ENCODE measurements at places on chromosomes 13 and 19. TPM values are rescaled to one million over a fixed set of nuclear protein-coding genes. Genes with fewer than 3 reads are reported as not detected.

The CYSLTR2 gene
- 1.3 TPM for total RNA-seq

The SIGLEC12 gene
- not detected for total RNA-seq

The UNC13A gene
- 11.2 TPM for total RNA-seq

The KLK3 gene
- not detected for total RNA-seq

The APLP1 gene
- 205 TPM for total RNA-seq

The KMT2B gene
- 8.2 TPM for total RNA-seq

The IQCN gene
- 4.4 TPM for total RNA-seq

GRCh38 chr13:49610176-49610575 lies 18.1 kb upstream of the ARL11 start:
- H3K4me1 ChIP-seq = peaks cover 4% of the 10 kb centered on the region
- H3K27me3 ChIP-seq = no peaks in the 10 kb centered on the region
- peak; percentile 30 for DNase-seq
- H3K36me3 ChIP-seq = no peaks in the 10 kb centered on the region
- no peak overlapping the region for H3K27ac ChIP-seq

DNA sequence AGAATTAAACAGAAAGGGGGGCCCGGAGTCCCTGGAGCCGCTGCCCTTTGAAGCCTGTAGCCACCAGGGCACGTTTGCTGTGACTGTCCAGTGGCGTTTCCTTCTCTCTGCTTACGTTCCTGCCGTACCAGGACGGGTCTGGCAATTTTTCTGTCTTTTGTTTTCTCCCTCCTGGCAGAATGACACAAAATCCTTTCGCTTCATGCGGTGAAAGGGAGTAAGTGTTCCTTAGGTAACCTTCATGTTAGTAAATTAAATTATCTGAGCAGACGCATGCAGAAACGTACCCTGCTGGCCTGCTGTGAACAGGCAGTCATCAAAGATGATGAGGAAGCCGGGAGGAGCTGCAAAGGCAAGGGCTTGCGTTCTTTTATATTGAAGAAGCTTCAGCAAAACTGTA lies 299.3 kb upstream of the ARGLU1 start:
- no peak overlapping the region for H3K27ac ChIP-seq
- peaks cover 3% of the 10 kb centered on the region for H3K4me1 ChIP-seq
- H3K4me3 ChIP-seq = peak overlapping the region; percentile 1
- H3K27me3 ChIP-seq = no peaks in the 10 kb centered on the region
- peak; percentile 87 for DNase-seq

- H3K27ac ChIP-seq = no peak overlapping the region
- H3K36me3 ChIP-seq = peaks cover 53% of the 10 kb centered on the region
- peaks cover 73% of the 10 kb centered on the region for H3K4me1 ChIP-seq
- DNase-seq = no peak
- H3K27me3 ChIP-seq = no peaks in the 10 kb centered on the region
- no peak overlapping the region for H3K4me3 ChIP-seq
These were observed 61.4 kb downstream of the KDM4B start for GRCh38 chr19:5030136-5030820.

GRCh38 chr13:71632206-71632605 lies 234.8 kb downstream of the DACH1 start:
- no peaks in the 10 kb centered on the region for H3K27me3 ChIP-seq
- no peak for DNase-seq
- no peaks in the 10 kb centered on the region for H3K36me3 ChIP-seq
- H3K4me1 ChIP-seq = no peaks in the 10 kb centered on the region
- no peak overlapping the region for H3K27ac ChIP-seq
- no peak overlapping the region for H3K4me3 ChIP-seq

- peak overlapping the region; percentile 18 for H3K4me3 ChIP-seq
- peaks cover 53% of the 10 kb centered on the region for H3K4me1 ChIP-seq
- no peaks in the 10 kb centered on the region for H3K36me3 ChIP-seq
- peaks cover 58% of the 10 kb centered on the region for H3K27me3 ChIP-seq
- H3K27ac ChIP-seq = no peak overlapping the region
These were observed 2.4 kb downstream of the GADD45B start for GRCh38 chr19:2478278-2478755.

GRCh38 chr13:28817204-28817603 lies 2.9 kb upstream of the MTUS2 start:
- H3K27me3 ChIP-seq = peaks cover 14% of the 10 kb centered on the region
- no peak overlapping the region for H3K4me3 ChIP-seq
- no peak overlapping the region for H3K27ac ChIP-seq
- H3K4me1 ChIP-seq = peaks cover 11% of the 10 kb centered on the region
- no peak for DNase-seq
- no peaks in the 10 kb centered on the region for H3K36me3 ChIP-seq

GRCh38 chr19:38388349-38389100 lies at the start of gene SPRED3:
Gene SPRED3, plus strand, starts transcription at chr19:38388697. Its CDS starts 1,606 bp downstream, at chr19:38390303.
- peaks cover 41% of the 10 kb centered on the region for H3K4me1 ChIP-seq
- peaks cover 29% of the 10 kb centered on the region for H3K27me3 ChIP-seq
- H3K4me3 ChIP-seq = peak within 1 kb of the TSS; percentile 50
- peaks cover 43% of the 10 kb centered on the region for H3K36me3 ChIP-seq

DNA sequence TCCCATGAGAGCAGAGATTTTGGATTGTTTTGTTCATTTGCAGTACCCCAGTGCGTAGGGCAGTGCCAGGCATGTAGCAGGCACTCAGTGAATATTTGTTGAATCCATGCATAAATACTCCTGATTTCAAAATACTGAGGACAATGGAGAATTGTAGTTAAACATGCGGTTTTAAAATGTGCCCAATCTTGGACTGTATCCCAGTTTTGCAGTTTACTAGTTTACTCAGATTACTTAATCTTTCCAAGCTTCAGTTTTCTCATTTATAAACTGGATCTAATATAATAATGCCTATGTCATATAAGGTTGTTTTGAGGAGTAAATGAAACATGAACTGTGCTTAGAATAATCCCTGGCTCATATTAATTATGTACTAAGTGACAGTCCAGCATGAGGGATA lies 39.0 kb downstream of the RCBTB2 start:
- no peak overlapping the region for H3K4me3 ChIP-seq
- H3K36me3 ChIP-seq = peaks cover 22% of the 10 kb centered on the region
- no peaks in the 10 kb centered on the region for H3K27me3 ChIP-seq
- H3K4me1 ChIP-seq = peaks cover 11% of the 10 kb centered on the region
- peak overlapping the region; percentile 19 for H3K27ac ChIP-seq

DNA sequence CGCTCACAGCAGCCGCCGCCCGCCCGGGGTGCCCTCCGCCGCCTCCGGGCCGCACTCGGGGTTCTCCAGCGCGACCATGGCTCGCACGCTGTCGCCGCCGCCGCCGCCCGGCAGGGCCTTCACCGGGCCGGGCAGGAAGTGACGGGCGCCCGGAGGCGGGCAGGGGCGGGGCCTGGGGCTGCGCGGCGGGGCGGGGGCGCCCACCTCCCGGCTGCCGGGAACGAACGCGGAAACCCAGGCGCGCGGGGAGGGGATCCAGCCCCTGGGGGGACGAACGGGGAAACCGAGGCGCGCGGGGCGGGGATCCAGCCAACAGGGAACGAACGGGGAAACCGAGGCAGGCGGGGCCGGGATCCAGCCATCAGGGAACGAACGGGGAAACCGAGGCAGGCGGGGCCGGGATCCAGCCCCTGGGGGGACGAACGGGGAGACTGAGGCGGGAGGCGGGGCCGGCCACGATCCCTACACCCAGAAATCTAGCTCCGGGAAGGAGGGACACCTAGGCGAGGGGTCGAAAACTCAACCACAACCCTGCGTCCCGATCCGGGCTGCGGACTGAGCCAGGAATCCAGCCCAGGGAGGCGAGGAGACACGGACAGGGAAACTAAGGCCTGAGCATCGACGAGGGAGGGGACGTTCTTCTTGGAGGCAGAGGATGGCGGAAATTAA lies at the start of gene R3HDM4:
R3HDM4 (minus strand) TSS at position 140 of the 669 bp plus-strand sequence; CDS start at position 78, 62 bp downstream.
- DNase-seq = no peak
- peaks cover 14% of the 10 kb centered on the region for H3K36me3 ChIP-seq
- peaks cover 27% of the 10 kb centered on the region for H3K4me1 ChIP-seq
- H3K27me3 ChIP-seq = peaks cover 15% of the 10 kb centered on the region

DNA sequence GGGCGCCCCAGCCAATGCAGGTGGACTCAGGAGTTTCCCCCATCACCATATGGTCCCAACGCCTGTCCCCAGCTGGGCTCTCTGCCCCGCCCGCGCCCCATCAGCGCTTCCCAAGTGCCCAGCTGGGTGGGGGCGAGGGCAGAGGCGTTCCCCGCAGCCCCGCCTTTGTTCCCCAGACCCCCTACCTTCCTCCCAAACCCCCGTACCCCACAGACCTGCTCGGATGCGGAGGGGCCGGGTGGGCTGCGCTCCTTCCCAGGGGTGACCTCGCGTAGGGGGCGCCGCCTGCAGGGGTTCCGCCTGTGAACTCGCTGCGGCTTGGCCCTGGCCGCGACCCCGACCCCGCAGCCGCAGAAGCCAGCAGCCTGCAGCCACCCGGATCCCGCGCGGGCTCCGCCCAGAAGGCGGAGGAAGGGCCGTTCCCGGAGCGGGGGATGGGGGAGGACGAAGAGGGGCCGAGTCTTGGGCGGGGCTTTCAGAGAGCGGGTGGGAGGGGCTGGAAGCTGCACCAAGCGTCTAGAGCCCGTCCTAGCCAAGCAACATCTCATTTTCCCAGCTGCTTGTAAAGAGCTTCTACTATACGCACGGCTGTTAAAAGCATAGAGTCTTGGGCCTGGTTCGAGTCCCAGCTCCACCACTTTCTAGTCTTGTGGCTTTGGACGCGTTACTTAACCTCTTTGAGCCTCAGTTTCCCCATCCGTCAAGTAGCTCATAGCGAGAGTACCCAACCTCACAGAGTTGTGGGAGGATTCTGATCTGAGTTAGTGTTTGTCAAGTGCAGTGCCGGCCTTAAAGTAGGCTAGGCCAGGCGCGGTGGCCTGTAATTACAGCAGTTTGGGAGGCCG lies at the start of gene RAB3D:
RAB3D (minus strand) TSS at position 404 of the 845 bp plus-strand sequence. CDS start 2,258 bp downstream, outside the sequence.
- peak; percentile 89 for DNase-seq
- H3K36me3 ChIP-seq = peaks cover 56% of the 10 kb centered on the region
- H3K27ac ChIP-seq = peak within 1 kb of the TSS; percentile 71
- H3K4me3 ChIP-seq = peak within 1 kb of the TSS; percentile 74
- no peaks in the 10 kb centered on the region for H3K27me3 ChIP-seq

GRCh38 chr19:13195678-13196077 lies 45.5 kb downstream of the IER2 start:
- no peak for DNase-seq
- H3K36me3 ChIP-seq = no peaks in the 10 kb centered on the region
- H3K4me1 ChIP-seq = no peaks in the 10 kb centered on the region
- no peaks in the 10 kb centered on the region for H3K27me3 ChIP-seq
- H3K27ac ChIP-seq = no peak overlapping the region

- no peak overlapping the region for H3K27ac ChIP-seq
- peak overlapping the region; percentile 26 for H3K4me3 ChIP-seq
- peaks cover 25% of the 10 kb centered on the region for H3K4me1 ChIP-seq
These were observed 21.0 kb downstream of the VASP start for GRCh38 chr19:45528149-45528743.

GRCh38 chr13:39132286-39133230 lies 94.3 kb downstream of the NHLRC3 start:
- no peaks in the 10 kb centered on the region for H3K4me1 ChIP-seq
- no peaks in the 10 kb centered on the region for H3K36me3 ChIP-seq
- no peak overlapping the region for H3K4me3 ChIP-seq
- H3K27ac ChIP-seq = no peak overlapping the region
- H3K27me3 ChIP-seq = peaks cover 2% of the 10 kb centered on the region
- no peak for DNase-seq

GRCh38 chr13:59823486-59823885 lies 340.2 kb downstream of the DIAPH3 start:
- no peaks in the 10 kb centered on the region for H3K27me3 ChIP-seq
- no peak for DNase-seq

- H3K27ac ChIP-seq = no peak overlapping the region
- no peak for DNase-seq
- no peaks in the 10 kb centered on the region for H3K4me1 ChIP-seq
- no peaks in the 10 kb centered on the region for H3K36me3 ChIP-seq
These were observed 1082.6 kb downstream of the EFNB2 start for GRCh38 chr13:105452895-105453294.

GRCh38 chr19:44401139-44402115 lies at the start of gene ZNF285:
Gene ZNF285, minus strand, starts transcription at chr19:44401608. Its CDS starts 4,395 bp downstream, at chr19:44397213.
- no peaks in the 10 kb centered on the region for H3K27me3 ChIP-seq
- H3K4me1 ChIP-seq = peaks cover 8% of the 10 kb centered on the region
- peak within 1 kb of the TSS; percentile 26 for H3K27ac ChIP-seq
- peak within 1 kb of the TSS; percentile 47 for H3K4me3 ChIP-seq

GRCh38 chr19:52735734-52736133 lies 890 bp upstream of the ZNF611 start:
- peaks cover 17% of the 10 kb centered on the region for H3K4me1 ChIP-seq
- H3K4me3 ChIP-seq = no peak overlapping the region
- DNase-seq = no peak
- H3K27me3 ChIP-seq = no peaks in the 10 kb centered on the region
- peak overlapping the region; percentile 83 for H3K27ac ChIP-seq
